ENCODE measurements at places on chromosomes 1 and 21.
A peak's percentile ranks its signal among the peaks of the same experiment; 100 is the strongest.

DNA sequence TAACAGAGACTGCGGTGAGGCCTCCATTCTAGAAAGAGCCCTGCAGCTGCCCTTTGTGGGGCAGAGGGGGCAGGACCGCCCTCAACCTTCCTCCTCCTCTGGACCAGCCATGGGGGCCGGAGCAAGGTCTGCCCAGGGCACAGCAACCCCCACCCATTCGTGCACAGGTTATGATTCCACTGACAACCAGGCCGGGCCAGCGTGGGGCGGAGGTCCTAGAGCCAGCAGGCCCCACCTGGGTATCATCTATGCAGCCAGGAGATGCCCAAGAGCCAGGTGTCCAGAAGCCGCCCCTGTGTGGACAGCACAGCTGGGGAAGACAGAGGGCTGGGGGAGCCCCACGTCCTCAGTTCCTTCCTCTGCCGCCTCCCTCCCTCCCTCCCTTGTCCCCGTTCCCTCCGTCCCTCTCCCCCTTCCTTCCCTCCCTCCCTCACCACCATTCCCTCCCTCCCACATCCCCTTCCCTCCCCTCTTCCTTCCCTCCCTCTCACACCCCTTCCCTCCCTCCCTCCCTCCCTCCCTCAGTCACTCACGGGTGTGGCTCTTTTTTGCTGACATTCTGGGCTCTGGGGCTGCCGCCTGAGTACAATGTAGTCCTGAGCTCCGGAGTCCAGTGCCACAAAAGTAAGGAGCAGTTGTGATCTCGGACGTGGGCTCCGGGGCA is 12.3 kb downstream of the RNF223 start:
- H3K27ac ChIP-seq: no peak overlapping the region
- H3K36me3 ChIP-seq: no peaks in the 10 kb centered on the region
- peaks cover 34% of the 10 kb centered on the region for H3K27me3 ChIP-seq
- no peak overlapping the region for H3K4me3 ChIP-seq
- no peak for DNase-seq
- H3K4me1 ChIP-seq: peaks cover 9% of the 10 kb centered on the region

- H3K4me1 ChIP-seq: peaks cover 19% of the 10 kb centered on the region
- peak within 1 kb of the TSS; percentile 94 for H3K27ac ChIP-seq
- H3K4me3 ChIP-seq: peak within 1 kb of the TSS; percentile 95
- peaks cover 10% of the 10 kb centered on the region for H3K27me3 ChIP-seq
Measured at GRCh38 chr1:107965110-107965991, at the start of gene VAV3. Gene VAV3 (minus strand): TSS chr1:107965180. CDS start chr1:107964869, 311 bp downstream.

DNA sequence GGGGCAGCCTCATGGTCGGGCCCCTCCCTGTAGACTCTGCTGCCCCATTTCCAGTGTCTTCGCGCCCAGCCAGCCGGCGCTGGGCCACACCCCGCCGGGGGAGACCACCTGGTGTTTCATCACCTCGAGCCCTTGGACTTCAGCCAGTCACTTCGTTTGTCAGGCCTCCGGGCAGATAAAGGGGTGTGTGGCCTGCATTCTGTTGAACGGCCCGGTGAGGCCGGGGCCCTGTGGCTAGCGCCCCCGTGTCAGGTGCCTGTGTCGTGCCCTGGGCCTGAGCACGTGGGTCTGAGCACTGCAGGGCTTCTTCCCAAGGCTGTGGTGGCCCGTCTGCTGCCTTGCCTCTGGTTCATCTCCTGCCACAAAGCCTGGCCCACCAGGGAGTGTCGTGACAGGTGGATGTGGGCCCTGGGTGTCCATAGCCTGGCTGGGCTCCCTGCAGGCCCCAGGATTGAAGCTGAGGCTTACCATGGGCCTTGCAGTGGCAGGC is 65.2 kb upstream of the DIP2A start:
- no peaks in the 10 kb centered on the region for H3K27me3 ChIP-seq
- H3K4me3 ChIP-seq: no peak overlapping the region
- H3K27ac ChIP-seq: peak overlapping the region; percentile 43
- H3K4me1 ChIP-seq: peaks cover 5% of the 10 kb centered on the region
- no peak for DNase-seq
- H3K36me3 ChIP-seq: peaks cover 12% of the 10 kb centered on the region

DNA sequence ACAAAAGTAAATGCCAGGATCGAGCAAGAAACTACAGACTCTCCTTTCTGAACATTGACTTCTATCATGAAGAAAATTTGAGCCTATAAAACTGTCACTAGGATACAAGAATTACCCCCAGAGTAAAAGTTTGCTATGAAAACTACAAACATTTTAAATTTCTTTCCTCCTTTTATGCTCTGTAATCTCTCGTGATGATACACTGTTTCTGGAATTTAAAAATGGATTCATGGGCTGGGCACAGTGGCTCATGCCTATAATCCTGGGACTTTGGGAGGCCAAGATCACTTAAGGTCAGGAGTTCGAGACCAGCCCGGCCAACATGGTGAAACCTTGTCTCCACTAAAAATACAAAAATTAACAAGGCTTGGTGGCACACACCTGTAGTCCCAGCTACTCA is 181.3 kb downstream of the ZNF281 start:
- no peak overlapping the region for H3K27ac ChIP-seq
- DNase-seq: no peak
- peaks cover 2% of the 10 kb centered on the region for H3K36me3 ChIP-seq
- peaks cover 21% of the 10 kb centered on the region for H3K4me1 ChIP-seq

DNA sequence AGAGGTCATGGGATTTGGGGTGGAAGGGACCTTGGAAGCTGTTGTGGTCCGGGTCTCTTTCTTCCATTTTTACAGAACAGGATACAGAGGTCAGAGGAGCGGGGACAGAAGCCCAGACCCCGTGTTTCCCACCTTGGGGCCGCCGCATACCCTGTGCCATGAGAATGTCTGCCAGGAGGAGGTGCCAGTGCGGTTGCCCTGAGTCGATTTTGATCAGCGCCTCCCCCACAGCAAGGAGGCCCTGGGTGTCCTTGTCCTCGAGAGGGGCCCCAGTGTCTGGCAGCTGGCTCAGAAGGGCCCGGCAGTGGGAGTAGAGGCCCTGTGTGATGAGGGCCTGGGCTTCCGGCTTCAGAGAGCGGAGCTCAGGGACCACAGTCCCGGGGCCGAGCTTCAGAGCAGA is 12.3 kb upstream of the MMEL1 start:
- no peak for DNase-seq
- no peak overlapping the region for H3K4me3 ChIP-seq
- no peaks in the 10 kb centered on the region for H3K36me3 ChIP-seq
- H3K27me3 ChIP-seq: no peaks in the 10 kb centered on the region

GRCh38 chr1:2086446-2087078 is 36.4 kb downstream of the PRKCZ start:
- H3K36me3 ChIP-seq: no peaks in the 10 kb centered on the region
- H3K4me1 ChIP-seq: peaks cover 1% of the 10 kb centered on the region
- no peak for DNase-seq
- no peak overlapping the region for H3K4me3 ChIP-seq

- no peaks in the 10 kb centered on the region for H3K27me3 ChIP-seq
- peaks cover 2% of the 10 kb centered on the region for H3K36me3 ChIP-seq
- peaks cover 38% of the 10 kb centered on the region for H3K4me1 ChIP-seq
- H3K4me3 ChIP-seq: peak overlapping the region; percentile 90
Measured at GRCh38 chr1:29180497-29181412, 945 bp downstream of the SRSF4 start.

DNA sequence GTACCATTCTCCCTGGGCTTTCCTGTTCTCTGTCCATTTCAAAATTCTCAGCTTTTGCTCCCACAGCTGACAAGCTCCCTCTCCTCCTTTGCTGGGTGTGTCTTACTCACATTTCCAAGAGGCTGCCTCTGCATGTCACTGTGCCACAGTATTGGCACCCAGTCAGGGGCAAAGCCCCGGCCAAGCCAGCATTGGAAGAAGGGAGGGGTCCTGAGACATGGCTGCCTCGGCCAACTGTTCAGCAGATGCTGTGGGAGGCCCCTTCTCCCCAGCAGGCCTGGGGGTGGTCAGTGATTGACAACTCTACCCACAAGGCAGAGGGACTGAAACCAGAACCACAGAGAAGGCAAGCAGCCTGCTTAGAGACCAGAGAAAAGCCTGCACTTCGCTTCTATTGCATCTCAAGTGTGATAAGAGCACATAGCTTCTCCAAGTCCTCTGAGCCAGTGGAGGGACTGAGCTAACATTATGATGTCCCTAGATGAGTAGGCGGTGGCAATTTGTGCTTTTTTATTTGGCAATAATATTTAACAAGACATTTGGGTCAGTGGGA is 294.1 kb downstream of the SIPA1L2 start:
- peak overlapping the region; percentile 62 for H3K27ac ChIP-seq
- H3K4me3 ChIP-seq: peak overlapping the region; percentile 39
- peaks cover 22% of the 10 kb centered on the region for H3K4me1 ChIP-seq
- peaks cover 26% of the 10 kb centered on the region for H3K27me3 ChIP-seq
- no peaks in the 10 kb centered on the region for H3K36me3 ChIP-seq
- DNase-seq: no peak

DNA sequence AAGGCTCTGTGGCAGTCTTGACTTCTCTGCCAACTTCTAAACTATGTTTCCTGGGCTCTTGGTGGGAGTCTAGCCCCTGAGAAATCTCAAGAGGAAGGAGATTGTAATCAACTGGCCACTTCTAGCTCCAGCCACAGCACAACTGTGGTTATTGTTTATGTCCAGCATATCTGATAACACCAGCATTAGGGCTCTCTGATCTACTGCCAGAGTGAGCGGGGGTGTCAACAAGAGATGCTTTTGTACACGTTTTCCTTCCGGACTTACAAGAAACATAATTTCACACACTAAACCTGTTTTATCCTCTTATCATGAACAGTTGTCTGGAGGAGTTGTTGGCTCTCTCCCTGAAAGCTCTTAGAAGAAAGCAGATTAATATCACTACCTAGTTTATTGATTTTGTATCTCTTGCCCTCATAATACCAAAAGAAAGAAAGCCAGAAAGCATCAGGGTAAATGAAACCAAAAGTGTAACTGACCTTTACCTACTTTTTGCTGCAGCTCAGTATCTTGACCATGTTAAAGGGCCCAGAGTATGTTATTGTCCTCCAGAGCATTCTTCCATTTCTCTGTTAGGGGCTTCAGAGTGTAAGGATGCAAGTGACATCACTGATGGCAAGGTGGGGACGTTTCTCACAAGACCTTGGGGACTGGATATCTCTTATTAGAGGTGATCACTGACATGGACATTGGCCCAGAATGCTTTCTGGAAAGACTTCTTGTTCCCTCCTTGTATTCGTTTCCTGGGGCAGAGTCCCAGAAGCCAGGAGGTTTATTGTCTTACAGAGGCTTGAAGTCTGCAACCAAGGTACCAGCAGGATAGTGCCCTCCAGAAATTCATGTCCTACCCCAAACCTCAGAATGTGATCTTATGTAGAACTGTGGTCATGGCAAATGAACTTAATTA is 9.6 kb upstream of the SH2D1B start:
- H3K27ac ChIP-seq: no peak overlapping the region
- no peak overlapping the region for H3K4me3 ChIP-seq
- no peaks in the 10 kb centered on the region for H3K4me1 ChIP-seq

DNA sequence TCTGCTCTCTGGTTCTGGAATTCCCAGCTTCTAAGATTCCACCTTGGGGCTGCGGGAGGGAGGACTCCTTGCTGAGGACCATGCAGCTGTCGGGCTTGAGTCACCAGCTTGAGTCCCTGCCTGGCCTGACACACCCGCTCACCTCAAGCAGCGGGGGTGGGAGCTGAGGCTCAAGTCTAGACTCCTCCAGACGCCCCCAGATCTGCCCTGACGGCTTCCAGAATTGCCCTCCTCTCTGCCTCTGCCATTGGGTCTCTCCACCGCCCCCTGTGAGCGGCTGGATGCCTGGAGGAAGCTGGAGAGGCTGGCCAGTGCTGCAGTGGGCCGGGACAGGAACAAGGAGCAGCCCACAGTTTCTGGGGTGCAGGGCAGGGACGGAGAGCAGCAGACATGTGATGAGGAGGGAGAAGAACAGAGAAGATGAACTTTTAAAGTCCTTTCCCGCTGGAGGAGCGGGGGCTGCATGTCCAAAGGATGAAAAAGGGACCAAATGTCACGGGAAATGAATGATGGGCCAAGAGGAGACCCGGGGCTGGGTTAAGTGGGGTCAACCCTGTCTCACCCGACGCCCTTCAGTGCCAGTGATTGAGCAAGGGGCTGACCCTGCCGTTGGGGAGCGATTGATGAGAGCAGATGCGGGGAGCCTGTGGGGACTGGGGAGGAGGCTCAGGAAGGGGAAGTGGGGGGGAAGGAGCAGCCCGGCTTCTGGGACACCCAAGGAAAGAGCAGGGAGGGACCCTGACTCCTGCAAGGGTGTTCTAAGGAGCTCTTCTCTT is 13.5 kb downstream of the CRABP2 start:
- no peak overlapping the region for H3K27ac ChIP-seq
- peaks cover 29% of the 10 kb centered on the region for H3K4me1 ChIP-seq
- DNase-seq: no peak
- no peak overlapping the region for H3K4me3 ChIP-seq
- peaks cover 21% of the 10 kb centered on the region for H3K36me3 ChIP-seq

GRCh38 chr21:41147096-41147978 is 20.6 kb upstream of the BACE2 start:
- H3K27me3 ChIP-seq: peaks cover 40% of the 10 kb centered on the region
- H3K4me3 ChIP-seq: no peak overlapping the region
- no peak for DNase-seq
- H3K27ac ChIP-seq: no peak overlapping the region
- no peaks in the 10 kb centered on the region for H3K36me3 ChIP-seq
- H3K4me1 ChIP-seq: no peaks in the 10 kb centered on the region

GRCh38 chr21:37459575-37459974 is 93.0 kb downstream of the DYRK1A start:
- H3K36me3 ChIP-seq: no peaks in the 10 kb centered on the region
- H3K27me3 ChIP-seq: no peaks in the 10 kb centered on the region
- H3K4me1 ChIP-seq: peaks cover 67% of the 10 kb centered on the region
- DNase-seq: no peak

GRCh38 chr21:16583556-16583955 is 853.8 kb downstream of the USP25 start:
- no peaks in the 10 kb centered on the region for H3K27me3 ChIP-seq
- no peaks in the 10 kb centered on the region for H3K36me3 ChIP-seq
- no peak overlapping the region for H3K4me3 ChIP-seq
- no peak for DNase-seq

DNA sequence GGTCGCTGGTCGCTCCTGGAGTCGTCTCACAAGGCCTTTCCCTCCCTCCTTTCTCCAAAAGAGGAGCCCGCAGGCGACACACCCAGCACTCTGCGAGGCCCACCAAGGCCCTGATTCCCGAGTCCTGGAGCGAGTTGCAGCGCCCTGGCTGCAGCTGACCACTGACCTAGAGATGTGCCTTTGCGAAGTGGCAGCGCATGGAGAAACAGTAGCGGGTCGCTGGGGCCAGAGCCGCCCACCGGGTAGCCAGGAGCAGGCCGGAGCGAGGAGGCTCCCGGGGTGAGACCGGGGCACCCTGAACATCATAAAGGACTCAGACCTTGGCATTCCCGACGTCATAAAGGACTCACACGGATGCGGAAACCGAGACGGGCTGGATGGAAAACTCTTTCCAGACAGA is 10.3 kb upstream of the NBPF11 start:
- no peak overlapping the region for H3K4me3 ChIP-seq
- peaks cover 5% of the 10 kb centered on the region for H3K36me3 ChIP-seq
- H3K4me1 ChIP-seq: peaks cover 9% of the 10 kb centered on the region
- no peak overlapping the region for H3K27ac ChIP-seq

DNA sequence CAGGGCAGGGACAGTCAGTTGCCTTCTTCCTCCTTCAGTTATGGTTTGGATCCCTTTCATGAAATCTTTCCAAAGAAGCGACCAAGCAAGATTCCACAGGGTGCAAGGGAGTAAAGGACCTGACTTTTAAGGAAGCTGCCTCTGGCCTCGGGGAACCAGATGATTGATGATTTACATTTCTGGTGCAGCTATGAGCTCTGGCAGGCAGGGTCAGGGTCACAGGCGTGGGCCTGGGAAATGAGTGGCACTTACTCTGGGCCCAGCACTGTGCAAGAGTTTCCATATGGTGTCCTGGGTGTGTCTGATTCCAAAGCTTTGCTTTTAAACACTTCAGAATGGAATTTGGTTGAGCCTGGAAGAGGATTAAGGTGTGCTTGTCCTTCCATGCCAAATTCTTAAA is 7.2 kb upstream of the CRABP2 start:
- no peaks in the 10 kb centered on the region for H3K27me3 ChIP-seq
- H3K4me3 ChIP-seq: no peak overlapping the region
- H3K27ac ChIP-seq: no peak overlapping the region
- peaks cover 9% of the 10 kb centered on the region for H3K4me1 ChIP-seq
- no peak for DNase-seq
